ENCODE measurements at places on chromosomes 3 and 15. TPM values are rescaled to one million over a fixed set of nuclear protein-coding genes. Genes with fewer than 3 reads are reported as not detected.
A peak's percentile ranks its signal among the peaks of the same experiment; 100 is the strongest.

DNA sequence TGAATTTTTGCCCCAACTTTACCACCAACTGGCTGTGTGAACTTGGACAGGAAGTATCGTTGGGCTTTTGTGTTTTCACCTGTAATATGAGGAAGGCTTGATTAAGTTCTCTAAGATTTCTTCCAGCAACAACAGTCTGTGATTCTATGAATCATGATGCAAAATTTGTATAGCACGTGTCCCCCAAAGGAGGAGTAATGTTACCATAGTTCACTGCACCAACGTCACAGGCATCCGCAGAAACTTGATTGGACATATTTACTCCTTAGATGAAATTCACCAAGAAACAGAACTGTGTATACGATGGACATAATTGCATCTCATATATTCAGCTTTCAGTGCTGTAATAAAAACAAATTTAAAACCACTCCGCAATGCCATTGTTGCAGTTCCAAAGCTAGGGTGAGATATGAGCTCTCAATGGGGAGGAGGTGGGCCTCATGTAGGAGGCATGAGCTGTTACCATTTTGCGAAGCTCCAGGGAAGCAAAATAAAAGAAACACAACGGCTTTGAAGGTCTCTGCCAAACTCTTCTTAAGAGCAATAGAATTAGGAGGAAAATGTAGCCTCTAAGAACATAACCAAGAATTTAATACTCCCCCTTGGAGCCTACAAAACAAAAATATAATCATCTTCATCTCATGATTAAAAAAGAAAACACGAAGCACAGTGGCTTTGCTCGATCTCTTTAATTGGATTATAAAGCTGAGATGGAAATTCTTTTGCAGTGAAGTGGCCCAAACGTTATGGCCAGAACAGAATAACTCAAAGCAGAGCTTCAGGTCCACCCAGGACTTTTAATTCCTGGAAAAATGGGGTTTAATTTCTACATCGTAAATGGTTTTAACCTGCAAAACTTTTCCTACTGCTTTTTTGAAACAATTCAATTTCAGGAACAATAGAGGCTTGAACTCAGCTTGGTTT lies 80.7 kb downstream of the CHST2 start:
- DNase-seq, result no peak

- no peak for DNase-seq
These were observed 148.3 kb downstream of the MBNL1 start for GRCh38 chr3:152416808-152417580.

Gene CPLX3
- not detected for total RNA-seq

GRCh38 chr15:38781196-38781595 lies 216.6 kb upstream of the RASGRP1 start:
- no peak for DNase-seq

- DNase-seq, result no peak
These were observed 65.2 kb upstream of the MNS1 start for GRCh38 chr15:56530157-56530556.

- DNase-seq, result no peak
These were observed 346.6 kb downstream of the EPHB1 start for GRCh38 chr3:135141672-135142071.

Gene USP19
- total RNA-seq, result 54.2 TPM

- DNase-seq, result no peak
These were observed 16.6 kb downstream of the PPP1R2 start for GRCh38 chr3:195526492-195526891.

GRCh38 chr3:23720885-23721284 lies 84.9 kb upstream of the UBE2E1 start:
- no peak for DNase-seq

- DNase-seq, result no peak
These were observed 168.5 kb downstream of the MECOM start for GRCh38 chr3:169494982-169495381.

DNA sequence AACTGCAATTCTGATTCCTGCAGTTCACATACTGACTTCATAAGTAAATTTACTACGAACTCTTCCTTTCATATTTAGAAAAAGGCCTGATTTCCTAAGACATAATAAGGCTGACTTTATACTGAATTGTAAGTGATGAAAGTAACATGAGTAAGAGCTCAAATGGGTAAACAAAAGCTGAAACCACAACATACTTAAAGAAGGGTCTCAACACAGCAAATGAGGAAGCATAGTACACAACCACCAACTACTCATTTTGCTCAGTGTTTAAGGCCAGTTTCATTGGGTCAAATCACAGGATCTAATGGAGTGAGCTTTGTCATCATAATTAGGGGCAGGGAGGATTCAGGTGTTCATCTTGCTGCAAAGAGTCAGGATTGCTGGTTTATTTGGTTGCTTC lies 81.4 kb downstream of the SETD2 start:
- no peak for DNase-seq

Gene TAMM41
- 3.7 TPM for total RNA-seq

GRCh38 chr3:88003115-88003755 lies 55.6 kb downstream of the CGGBP1 start:
- DNase-seq, result peak; percentile 4

DNA sequence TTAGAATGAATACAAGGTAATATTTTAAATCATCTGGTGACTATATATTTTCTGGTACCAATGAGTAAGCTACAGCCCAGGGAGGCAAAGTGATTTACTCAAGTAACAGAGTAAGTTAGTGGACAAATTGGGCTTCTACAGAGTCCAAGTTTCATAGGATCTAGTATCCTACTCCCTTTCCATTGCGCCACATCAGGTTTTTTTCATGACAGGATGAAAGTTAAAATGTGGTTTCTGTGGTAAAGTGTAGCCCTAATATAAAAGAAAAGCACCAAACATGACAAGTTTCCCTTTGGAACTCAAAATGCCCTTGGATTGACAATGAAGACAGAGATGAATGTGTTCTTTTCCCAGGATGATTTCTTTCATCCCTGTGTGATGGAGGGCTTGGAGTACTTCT lies 350.8 kb upstream of the ZNF385D start:
- no peak for DNase-seq

- no peak for DNase-seq
These were observed 25.6 kb downstream of the CPOX start for GRCh38 chr3:98567666-98568270.

- no peak for DNase-seq
These were observed 66.5 kb upstream of the TBL1XR1 start for GRCh38 chr3:177263615-177264368.

DNA sequence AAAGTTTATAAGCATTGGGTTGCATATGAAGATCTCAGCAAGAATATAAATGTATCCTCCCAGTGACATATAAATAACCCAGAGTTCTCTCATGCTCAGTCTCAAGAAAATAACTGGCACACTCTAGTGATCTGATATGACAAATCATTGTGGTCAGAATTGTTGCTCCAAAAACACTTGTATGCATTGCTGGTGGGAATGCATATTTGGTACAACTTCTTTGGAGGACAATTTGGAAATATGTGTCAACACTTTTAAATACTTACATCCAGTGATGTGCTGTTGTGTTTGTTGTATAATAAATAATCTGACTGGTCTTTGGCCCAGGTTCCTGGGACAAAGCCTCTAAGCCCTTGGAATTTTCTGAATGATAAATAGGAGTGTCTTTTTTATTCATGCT lies 66.7 kb upstream of the STT3B start:
- no peak for DNase-seq

- DNase-seq, result no peak
These were observed 5.8 kb upstream of the ADAM10 start for GRCh38 chr15:58755350-58755749.

DNA sequence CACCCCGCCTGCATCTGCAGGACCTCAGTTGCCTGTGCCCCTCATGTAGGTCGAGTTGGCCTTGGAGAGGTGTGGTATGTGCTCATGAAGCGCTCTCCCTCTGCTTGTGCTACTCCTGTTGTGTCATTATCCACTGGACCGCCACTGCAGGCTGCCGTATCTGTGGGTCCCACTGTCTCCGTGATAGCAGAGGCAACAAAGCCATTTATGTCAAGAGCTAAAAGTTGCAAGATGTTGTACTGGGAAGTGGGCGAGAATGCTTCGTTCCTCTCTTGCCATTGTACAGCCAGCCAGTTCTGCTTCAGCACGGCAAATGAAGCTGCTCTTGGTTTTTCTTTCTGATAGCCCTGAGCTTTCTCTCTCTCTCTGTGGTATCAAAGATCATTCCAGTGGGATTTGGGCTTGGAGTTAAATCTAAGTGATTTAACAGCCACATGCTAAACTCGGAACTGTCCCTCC lies 89.0 kb downstream of the TMEM212 start:
- no peak for DNase-seq

- DNase-seq, result peak; percentile 35
These were observed 26.9 kb upstream of the EHHADH start for GRCh38 chr3:185280572-185281365.

Gene ABHD5
- 23.7 TPM for total RNA-seq

Gene ZIC4
- total RNA-seq, result 0.99 TPM

GRCh38 chr3:187456250-187456649 lies 88.1 kb downstream of the RTP4 start:
- DNase-seq, result no peak

Gene ATP8B4
- not detected for total RNA-seq

- no peak for DNase-seq
These were observed 149.7 kb upstream of the IL12A start for GRCh38 chr3:159838938-159839337.

Gene GATM
- total RNA-seq, result 0.46 TPM

DNA sequence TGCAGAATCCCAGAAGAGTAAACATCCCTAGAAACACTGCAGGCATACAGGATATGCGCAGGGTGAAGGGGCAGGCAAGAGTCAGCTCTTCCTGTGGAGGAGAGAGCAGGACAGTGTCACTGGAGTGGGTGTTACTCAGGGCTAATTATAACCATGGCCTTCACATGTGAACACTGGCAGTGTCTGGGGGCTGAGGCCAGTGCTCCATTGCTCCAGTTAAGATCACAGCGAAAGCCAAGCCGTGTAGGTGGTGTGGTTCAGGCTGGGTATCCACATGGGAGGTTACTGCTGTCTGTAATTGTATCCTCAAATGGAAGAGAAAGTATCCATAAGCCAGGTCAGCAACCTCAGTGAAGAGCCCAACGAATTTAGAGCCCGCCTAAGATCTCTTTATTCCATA lies 84.6 kb downstream of the MESD start:
- DNase-seq, result no peak

Gene DNAJB11
- 56.9 TPM for total RNA-seq

- DNase-seq, result no peak
These were observed 247 bp downstream of the FETUB start for GRCh38 chr3:186640473-186640818.

GRCh38 chr3:119580067-119580760 lies 922 bp downstream of the ADPRH start:
- DNase-seq, result no peak

Gene ACKR2
- not detected for total RNA-seq

DNA sequence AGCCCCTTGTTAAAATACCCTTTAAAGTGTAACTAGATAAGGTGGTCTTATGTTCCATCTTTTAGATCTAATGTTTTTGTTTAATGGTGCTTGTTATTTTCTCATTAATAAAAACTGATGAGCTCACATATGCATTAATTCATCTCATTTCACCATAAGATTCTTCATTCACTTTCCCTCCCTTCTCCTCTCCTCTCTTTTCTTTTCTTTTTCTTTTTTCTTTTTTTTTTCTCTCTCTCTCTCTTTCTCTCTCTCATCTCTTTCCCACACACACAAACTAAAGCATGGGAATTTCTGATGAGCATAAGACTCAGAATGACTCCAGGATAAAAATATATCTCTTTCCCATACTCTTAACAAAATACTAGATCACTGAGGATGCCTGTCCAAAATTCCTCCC lies 49.6 kb downstream of the MECOM start:
- no peak for DNase-seq

GRCh38 chr3:47057212-47057671 lies 77.8 kb downstream of the NBEAL2 start:
- DNase-seq, result no peak

GRCh38 chr3:186127463-186127862 lies 18.6 kb upstream of the ETV5 start:
- no peak for DNase-seq

- no peak for DNase-seq
These were observed 7.6 kb downstream of the LPCAT4 start for GRCh38 chr15:34359416-34359815.

DNA sequence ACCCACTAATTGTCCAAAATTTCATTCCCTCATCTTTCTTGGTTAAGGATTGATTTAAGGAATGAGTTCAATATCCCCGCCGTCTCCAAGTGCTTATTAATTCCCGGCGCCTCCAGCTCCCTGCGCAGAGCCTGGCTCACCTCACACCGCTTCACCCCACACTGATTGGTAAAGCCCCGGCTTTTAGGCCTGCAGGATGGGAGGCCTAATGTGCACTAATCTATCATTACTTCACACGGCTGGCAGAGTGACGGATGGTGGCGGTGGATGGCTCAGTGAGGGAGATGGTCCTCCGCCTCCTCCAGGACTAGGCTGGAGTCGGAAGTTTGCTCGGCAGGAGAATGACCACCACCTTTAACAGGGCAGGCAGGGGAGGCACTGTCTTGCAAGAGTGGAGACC lies 81.7 kb downstream of the MEGF11 start:
- no peak for DNase-seq

GRCh38 chr3:181313335-181313734 lies 323.8 kb upstream of the DNAJC19 start:
- no peak for DNase-seq

- DNase-seq, result no peak
These were observed 29.3 kb downstream of the GRAMD2A start for GRCh38 chr15:72168131-72168807.

- DNase-seq, result no peak
These were observed 371.6 kb downstream of the TAFA4 start for GRCh38 chr3:68560728-68561127.

Gene ERC2
- 0.53 TPM for total RNA-seq

Gene VWA5B2
- not detected for total RNA-seq
